ENCODE measurements at places on chromosomes 1 and 21. TPM values are rescaled to one million over a fixed set of nuclear protein-coding genes. Genes with fewer than 3 reads are reported as not detected.

KRTAP7-1 gene
- not detected for total RNA-seq

LRRC39 gene
- 0.54 TPM for total RNA-seq

RGS8 gene
- not detected for total RNA-seq

ZSWIM5 gene
- 1.1 TPM for total RNA-seq

PER3 gene
- total RNA-seq = 5.8 TPM

LCE1C gene
- not detected for total RNA-seq

LY9 gene
- 0.22 TPM for total RNA-seq

GJA8 gene
- total RNA-seq = not detected

MYBPHL gene
- total RNA-seq = 1.0 TPM

OR4F29 gene
- not detected for total RNA-seq

KRTAP12-3 gene
- not detected for total RNA-seq

GRCh38 chr21:45017039-45017960 lies 57.1 kb upstream of the ADARB1 start:
- DNase-seq = no peak

DNA sequence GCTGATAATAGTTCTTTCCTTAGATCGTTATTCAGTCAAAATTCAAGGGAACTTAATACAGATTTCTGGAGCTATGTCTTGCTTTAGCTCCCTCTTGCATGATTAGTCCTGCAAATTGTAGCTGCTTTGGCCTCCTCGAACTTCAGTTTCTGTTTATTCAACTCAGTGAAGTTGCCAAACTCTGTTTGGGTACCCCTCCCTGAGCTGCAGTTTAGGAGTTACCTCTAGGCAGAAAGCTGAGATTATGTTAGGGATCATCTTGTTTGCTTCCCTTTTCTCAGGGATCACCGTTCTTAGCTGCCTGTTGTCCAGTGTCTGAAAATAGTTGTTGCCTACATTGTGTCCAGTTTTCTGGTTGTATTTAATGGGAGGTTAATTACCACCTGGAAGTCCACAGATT lies 43.5 kb downstream of the SNX27 start:
- no peak for DNase-seq

DNA sequence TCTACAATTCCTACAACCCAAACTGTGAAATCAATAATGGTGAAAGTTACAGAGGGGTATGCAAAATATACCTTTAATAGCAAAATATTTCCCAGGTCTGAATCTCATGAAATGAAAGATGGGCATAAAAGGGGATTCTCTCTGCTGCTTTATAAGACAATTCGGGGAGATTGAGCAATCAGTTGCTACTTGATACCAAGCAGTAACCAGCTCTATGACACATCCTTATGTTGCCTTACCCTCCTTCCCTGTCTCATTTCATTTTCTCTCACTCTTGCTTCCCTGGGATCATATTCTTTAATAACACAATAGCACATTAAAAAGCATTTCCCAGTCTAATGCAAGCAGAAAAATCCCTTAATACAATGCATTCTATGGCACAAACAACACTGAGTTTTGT lies 29.0 kb downstream of the ZSWIM5 start:
- no peak for DNase-seq

DNA sequence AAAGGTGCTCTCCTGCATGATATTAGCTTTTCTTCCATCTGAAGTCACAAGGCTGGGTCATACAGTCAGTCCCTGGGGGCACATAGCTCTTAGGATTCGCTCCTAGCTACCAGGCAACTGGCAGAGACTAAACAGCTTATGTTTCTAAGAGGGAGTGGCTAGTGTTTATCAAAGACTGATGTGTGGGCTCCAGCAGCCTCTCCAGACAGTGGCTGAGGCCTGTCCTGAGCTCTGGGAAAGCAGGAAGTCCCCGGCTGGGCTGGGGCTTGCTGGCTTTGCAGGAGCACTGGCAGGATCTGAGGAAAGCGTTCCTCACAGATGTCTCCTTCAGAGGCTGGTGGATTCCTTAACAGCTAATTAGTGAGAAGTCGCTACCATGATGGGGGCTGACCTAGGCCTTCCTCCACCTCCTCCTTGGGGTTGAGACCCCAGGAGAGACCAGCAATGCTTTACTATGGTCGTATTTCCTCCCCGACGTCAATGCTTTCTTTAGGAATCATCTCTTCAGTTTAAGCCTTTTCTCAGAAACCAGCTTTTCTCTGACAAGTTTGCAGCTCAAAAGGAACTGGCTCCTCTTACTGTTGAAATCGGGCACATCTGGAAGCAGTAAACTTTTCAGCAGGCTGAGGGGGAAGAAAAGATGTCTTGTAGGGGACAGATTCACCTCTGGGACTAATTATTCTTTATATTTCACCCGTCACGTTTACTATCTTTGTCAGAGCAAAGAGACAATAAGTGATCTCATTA lies 33.5 kb upstream of the HHAT start:
- DNase-seq = no peak

- DNase-seq = peak; percentile 45
These were observed 26.2 kb upstream of the DYNLT5 start for GRCh38 chr1:66725885-66726665.

DNA sequence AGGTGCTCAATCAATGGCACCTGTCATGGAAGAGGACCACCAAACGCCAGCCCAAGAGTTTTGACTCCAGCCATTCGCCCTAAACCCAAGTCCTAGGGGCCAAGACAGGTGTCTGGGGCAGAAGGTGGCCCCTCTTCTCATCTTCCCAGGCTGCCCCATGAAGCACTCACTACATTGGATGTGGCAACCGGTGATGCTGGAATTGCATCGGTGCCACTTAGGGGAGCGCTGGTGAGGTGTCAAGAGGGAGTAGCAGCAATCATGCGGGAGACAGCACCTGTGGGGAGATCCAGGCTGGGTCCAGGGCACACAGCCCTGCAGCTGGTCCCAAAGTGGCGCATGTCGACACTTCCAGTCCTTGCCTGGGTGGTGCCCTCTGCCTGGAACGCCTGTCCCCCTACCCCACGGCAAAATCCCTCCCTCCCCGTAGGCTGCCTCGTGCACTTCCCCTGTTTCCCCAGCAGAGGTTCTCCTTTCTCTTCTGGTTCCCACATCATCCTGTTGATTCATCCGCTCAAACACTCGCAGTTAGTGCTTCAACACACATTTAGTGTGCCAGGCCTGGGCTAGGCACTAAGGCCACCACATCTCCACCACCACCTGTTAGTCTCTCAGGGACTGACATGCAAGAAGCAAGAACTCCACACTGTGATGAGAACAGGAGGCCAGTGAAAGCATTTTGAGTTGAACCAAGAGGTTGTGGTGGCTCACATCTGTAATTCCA lies 18.5 kb downstream of the PLA2G2D start:
- DNase-seq = peak; percentile 52

DNA sequence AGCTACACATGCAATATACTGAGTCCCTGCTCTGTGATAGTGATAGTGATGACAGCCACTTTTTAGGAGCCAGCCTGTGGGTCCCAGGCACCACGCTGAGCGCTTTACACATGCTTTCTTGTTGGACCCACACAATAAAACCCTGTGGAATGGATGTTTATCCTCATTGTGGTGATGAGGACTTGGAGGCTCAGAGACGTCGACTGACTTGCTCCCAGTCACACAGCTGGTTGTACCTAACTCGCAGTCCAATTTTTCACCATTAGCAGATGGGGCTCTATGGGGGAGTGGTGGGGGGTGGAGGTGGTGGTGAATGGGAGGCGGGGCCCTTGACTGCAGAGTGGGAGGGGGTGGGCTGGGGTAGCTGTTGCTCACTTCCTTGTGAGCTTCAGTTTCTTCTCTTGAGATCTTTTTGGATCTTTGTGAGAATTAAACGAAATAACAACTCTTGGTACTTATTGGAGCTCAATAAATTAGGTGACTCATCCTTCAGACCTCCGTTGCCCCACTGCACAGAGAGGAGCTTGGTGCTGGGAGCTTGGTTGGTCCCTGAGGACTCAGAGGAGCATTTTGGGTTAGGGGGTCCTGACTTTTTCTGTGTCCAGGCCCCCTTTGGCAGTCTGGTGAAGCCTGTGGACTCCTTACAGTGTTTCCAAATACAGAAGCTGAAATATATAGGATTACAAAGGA lies 61.8 kb upstream of the CD1D start:
- DNase-seq = no peak

GRCh38 chr1:246726255-246726679 lies 2.1 kb downstream of the SCCPDH start:
- DNase-seq = no peak

DNA sequence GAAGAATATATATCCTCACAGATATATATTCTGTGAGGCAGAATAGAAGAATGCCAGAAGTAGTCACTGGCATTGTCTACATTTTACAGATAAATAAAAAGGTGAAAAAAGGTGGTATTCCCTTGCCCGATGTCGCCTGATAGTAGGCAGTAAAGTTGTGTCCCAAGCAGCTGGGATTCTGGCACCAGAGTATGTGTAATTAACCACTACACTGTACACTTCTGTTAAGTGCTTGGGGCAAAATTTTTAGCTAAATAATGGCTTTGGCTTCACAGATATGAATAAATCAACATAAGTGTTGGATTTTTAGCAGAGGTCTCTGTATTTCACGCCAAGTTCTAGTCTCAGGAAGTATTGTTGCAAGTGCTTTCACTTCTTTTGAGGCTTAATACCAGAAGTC lies 13.3 kb upstream of the CASQ2 start:
- no peak for DNase-seq

DNA sequence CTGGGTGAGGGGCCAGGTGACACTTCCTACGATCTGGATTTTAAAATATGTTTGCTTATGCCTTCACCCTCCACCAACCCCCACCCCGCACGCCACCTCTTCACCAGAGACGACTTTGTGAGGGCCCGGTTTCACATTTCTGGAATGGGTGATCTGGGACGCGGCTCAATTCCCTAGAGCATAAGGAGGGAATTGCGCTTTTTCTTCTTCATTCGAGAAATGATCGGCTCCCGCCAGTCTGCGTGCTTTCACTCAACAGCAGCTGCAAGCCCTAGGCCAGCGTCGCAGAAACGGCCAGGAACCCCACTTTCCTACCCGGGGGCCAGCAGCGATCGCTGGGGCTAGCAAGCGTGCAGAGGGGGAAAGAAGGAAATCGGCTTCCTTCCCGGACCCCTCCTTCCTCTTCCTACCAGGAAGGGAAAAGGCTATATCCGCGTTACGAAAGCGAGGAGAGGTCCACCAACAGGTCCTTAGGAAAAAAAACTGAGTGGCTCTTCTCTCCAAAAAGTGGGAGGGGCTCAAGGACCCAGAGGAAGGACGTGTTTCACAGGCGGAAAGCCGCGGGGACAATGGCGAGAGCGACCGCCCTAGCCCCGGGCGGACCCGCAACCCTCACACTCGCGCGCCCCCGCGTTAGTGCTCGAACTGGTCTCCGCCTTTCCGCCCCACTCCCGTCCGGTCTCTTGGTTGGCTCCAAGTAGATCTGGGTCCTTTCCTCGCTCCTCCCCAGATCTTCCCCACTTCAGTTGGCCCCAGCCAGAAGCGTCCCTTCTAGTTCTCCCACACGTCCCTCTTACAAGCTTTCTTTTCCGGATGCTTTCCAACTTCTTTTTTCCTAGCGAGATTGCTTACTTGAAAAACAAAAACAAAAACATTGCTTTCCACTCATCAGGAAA lies 1.1 kb upstream of the ADAMTS1 start:
- DNase-seq = no peak

- DNase-seq = no peak
These were observed 9.9 kb upstream of the LRRC39 start for GRCh38 chr1:100187912-100188311.

DNA sequence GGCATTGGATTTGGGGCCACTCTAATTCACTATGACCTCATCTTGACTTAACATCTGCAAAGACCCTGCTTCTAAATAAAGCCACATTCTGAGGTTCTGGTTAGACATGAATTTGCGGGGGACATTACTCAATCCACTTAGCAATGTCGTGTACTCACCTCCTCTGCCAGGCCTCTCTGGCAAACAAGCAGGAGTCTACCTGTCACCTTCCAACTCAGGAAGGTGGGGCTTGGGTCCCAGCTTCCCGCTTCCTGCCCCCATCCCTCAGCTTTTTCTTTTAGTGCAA lies 177.8 kb downstream of the PSMG1 start:
- no peak for DNase-seq

DNA sequence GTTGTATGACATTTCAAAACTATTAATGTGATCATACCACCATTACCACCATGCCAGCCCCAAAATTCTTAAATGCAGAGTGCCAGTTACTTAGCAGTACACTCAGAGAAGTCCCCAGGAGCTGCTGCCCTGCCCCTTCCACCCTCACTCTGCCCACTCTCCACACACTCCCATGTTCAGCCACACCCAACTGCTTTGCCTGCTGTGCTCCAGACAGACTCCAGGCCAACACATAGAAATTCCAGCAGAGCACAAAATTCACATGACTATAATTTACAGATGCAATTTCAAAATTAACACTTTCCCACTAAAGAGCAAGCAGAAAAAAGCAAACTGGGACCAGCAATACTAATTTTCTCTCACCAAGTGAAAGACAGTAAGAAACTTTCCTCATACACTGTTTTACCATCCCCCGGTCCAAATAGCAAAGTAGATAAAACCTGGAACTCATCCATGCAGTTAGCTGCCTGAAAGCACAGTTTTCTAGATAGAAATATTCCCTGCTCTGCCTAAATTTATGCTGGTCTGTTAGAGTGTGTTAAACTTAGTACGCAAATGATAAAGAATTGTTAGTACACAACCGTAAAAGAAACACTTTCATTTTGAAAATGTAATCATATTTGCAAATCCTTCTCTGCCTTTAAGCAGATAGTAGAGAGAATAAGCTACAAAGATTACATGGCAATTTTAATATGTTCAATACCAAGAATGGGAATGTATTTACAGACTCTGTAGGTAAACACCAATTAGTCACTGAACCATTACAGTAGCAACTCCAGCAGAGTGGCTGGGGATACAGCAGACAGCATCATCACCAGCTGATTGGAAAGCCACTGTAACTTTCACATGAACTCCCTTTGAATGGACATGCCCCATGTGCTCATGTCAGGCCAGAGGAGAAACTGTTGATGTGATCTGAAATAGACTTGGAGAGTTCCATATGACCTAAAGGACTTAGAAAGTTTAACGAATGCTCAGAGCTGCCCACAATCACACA lies 176.5 kb downstream of the VAV3 start:
- DNase-seq = no peak

- DNase-seq = no peak
These were observed 40.4 kb upstream of the GADD45A start for GRCh38 chr1:67644566-67644965.

- DNase-seq = no peak
These were observed 67.1 kb downstream of the KCNJ15 start for GRCh38 chr21:38323721-38324531.

GRCh38 chr1:179550746-179551682 lies 24.7 kb downstream of the NPHS2 start:
- no peak for DNase-seq

Measured in HCT116 (cell line).